Fibroblast of villous mesenchyme (primary cell): ENCODE measurements at places on chromosomes 1 and 21. TPM values are rescaled to one million over a fixed set of nuclear protein-coding genes. Genes with fewer than 3 reads are reported as not detected.
A peak's percentile ranks its signal among the peaks of the same experiment; 100 is the strongest.

The ACP6 gene
- total RNA-seq, result 4.8 and 6.0 TPM in 2 replicates

The DYNLT5 gene
- total RNA-seq, result 1.7 and 2.9 TPM in 2 replicates

The MR1 gene
- 17.1 and 35.8 TPM in 2 replicates for total RNA-seq

DNA sequence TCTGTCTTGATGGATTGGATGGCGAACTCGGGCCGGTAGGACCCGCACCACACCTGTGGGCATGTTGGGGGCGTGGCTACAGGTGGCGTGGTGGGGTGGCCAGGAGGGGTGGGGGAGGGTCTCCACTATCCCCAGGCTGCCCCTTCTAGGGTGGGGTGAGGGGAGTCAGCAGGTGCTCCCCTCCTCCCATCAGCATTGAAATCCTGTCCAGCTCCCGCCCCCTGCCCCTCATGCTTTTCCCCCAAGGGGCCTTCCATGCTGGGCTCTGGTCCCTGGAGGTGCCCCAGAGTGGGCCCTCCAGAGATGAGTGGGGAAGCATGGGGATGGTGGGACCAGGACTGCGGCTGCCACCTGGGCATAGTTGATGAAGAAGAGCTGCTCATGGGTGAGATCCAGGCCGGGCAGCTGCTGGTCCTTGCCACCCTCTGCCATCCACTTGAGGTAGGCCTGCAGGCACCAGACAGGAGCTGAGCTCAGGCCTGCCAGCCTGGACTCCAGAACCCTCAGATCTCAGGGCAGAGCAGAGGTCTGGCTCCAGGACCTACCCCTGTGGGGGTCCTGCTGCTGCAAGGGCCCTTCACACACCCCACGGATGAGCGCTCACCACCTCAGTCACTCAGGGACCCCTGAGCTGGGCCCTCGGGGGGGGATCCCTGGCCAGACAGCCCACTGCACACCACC, 5.1 kb downstream of the PRXL2B start:
- DNase-seq, result no peak

DNA sequence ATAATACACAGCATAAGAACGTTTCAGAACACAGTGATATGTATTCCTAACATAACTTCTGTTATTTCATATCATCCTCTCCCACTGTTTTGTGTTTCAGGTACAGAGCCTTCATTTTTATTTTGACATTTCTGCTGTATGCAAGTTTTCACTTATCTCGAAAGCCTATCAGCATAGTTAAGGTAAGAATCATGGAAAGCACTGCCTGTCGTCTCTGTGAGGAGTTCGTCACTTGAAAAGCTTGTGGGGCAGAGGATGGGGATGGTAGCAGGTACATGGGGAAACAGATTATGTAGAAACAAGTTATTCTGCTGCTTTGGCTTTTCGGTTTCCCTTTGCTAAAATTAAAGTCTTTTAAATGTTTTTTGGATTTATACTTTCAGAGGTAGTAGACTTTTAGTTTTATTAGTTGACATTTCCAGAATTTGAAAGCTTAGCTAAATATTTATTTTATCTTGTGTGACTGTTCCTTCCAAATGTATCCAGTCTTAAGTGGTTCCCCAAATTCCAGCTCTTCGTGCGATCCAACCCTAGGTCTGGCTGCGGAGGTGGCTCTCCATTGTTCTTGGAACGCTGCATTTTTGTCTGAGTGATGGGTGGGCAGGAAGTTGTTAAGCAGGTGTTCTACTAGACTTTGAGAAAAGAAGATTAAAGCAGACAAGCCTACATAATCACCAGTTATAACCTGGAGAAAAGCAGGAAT, 12.2 kb downstream of the SLC37A1 start:
- DNase-seq, result no peak

- no peak for DNase-seq
Observed at GRCh38 chr1:50023292-50024159, at the start of gene AGBL4. AGBL4 (minus strand) TSS chr1:50023954.

DNA sequence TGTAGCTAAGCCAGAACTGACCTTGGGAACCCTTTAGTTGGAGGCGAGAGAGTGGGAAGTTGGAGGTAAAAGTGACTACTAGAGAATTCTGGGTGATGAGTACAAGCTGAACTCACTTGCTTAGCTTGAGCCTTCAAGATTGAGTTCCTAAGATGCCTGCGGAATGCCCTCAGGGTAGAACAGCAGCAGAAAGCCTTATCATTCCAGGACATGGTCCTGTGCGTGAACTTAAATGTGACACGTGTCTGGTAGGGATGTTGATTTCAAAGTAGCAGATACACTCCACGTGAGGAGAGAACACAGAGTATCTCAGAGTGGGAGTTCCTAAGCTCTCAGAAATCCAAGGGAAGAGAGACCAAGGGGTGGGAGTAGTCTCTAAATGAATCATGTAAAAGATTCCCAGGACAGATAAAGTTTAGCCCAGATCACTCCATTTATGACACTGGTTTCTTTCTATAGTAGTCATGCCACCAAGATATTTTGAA, 60.1 kb downstream of the KCNK1 start:
- peak; percentile 62 for DNase-seq

DNA sequence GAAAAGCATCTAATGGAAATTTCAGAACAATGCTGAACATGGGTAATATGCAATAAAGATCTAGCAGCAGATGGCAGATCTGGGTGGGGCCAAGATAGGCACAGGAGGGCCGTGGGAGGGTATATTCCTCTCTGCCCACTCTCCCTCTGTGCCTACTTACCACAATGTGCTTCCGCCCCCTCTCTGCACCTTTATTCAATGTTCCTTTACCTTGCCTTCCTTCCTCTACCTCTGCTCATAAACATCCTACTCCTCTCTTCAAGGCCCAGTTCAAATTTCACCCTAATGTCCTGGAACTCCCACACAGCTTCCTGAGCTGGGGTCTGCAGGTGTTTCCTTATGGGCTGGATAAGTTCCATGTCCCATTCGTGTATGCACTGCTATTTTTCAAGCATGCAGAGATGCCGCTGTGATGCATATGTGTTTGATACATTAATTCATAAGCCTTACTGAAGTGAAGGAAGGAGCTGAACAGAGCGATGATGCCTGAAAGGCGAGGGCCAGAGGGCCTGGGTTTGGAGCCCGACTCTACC, 65.6 kb upstream of the EDEM3 start:
- DNase-seq, result no peak

DNA sequence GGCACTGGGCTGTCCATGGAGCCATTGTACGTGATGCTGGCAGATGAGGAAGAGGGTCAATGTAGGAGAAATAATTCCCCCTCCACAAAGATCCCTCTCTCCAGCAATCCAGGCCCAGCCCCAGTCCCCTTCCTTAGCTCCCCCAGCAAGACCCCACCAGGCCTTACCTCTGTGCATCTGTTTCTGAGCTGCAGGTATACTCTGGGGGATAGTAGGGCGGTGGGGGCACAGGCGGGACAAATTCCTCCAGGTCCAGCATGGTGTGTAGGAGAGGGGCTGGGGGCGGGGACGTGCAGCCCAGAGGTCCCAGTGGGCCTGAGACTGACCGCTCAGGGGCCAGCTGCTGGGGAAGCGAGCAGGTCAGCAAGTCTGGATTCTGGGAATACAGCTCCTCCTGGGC, 3.7 kb downstream of the ENTREP3 start:
- no peak for DNase-seq

- no peak for DNase-seq
Observed at GRCh38 chr21:40841524-40842196, 5.3 kb downstream of the DSCAM start.
